ENCODE measurements at places on chromosomes 3 and 15.

DNA sequence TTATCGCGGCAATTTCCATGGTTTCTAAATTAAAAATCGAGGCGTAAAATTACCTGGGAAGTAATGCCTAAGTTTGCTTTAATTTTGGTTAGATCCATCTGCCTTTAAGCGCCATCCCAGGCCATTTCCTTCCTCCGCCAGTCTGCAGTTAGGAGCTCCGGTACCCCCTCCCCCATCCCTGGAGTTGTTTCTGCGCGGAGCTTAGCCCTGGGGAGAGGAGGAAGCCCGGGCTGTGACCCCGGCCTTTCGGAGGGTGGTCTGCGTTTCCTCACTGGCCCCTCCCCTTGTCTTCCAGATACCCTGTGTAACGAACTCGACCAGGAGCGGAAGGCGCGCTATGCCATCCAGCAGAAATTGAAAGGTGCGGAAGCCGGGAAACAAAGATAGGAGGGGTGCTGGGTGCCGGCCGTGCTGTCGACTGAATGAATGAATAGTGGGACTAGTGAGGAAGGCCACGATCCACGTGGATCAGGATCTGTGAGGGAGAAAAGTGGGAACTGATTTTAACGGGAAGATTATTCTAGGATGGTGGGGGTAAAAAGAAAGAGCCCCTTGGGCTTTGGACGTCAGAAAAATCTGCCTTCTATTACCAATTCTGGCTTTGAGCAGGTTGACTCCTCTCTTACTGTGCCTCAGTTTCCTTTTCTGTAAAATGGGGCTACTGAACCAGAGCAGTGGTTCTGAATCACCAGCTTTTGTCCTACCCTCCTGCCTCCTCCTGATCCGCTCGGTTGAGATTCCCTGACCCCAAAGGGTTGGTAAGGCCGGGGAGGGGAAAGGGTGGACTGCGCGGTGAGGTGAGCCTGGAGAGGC lies 6.7 kb downstream of the RNU6-1 start:
- DNase-seq: no peak

- no peak for DNase-seq
These were observed 20.4 kb downstream of the NUDT16 start for GRCh38 chr3:131401978-131402377.

GRCh38 chr3:30510596-30510995 lies 95.8 kb upstream of the TGFBR2 start:
- no peak for DNase-seq

DNA sequence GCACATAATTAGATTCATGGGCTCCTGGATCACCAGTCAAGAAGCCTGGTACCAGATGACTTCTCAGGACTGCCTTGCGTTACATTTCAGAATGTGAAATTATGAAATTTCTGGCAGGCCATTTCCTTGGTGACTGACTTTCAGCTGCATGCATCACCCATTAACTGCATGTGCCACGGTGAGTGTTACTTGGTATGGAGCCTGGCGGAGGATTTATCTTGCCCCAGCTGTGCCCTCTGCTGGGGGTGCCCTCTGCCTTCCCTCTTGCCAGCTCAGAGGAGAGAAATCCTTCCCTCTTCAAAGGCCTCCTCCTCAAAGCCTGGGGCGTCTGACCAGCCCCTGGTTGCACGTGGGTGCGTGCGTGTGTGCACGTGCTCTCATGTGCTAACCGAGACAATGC lies 57.7 kb upstream of the CTSH start:
- no peak for DNase-seq

DNA sequence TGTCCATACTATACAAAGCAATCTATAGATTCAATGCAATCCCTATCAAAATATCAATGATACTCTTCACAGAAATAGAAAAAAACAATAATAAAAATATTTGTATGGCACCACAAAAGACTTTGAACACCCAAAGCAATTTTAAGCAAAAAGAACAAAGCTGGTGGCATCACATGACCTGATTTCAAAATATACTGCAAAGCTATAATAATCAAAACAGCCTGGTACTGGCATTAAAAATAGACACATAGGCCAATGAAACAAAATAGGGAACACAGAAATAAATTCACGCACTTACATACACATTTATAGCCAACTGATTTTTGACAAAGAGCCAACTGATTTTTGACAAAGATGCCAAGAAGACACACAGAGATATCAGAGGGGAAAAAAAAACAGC lies 9.2 kb upstream of the ENTPD3 start:
- no peak for DNase-seq

DNA sequence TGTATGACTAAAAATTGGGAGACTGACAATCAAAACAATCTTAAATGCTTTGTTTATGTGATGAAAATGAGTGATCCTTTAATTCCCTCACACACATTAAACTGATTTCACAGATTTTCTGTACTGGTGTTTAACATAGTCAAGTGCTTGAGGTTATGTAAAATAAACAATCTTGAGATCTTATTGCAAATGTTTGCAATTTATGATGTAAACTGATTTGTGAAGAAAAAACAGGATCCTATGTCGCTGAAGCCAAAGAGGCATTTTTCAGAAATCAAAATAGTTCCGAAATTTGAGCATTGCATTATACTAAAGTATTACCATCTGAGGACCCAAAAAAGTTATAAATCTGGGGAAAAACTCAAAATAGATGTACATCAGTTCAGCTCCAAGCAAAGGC lies 12.7 kb downstream of the SHOX2 start:
- DNase-seq: no peak

DNA sequence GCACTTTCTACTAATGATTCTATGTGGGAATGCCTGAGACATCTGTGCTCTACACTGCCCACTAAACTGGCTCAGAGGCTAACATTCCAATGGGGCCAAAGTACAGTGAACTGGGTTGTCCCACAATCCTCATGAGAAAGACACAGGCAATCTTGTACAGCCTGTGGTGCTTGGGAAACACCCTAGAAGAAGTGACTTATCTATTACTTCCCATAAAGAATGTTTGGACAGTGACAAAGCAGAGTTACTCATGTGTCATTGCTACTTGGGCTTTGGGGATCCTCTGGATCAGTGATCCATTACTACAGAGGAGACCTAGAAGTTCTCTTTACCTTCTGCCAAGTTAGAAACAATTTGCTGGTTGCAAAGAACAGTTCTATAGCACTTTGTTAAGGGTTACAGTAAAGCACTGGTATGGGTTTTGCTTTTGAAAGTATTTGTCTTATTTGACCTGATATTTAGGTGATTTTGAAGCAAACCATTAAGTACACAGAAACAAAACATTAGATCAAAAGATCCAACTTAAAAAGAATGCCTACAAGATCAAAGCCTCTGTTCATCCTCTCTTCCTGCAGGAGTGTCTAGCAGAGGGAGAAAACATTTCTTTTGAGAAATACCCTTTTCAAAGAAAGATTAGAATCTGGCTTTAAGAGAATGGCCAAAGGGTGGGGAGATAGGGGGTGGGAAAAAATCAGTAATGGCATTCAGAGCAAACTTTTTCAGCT lies 75.8 kb downstream of the CTNNB1 start:
- DNase-seq: no peak

DNA sequence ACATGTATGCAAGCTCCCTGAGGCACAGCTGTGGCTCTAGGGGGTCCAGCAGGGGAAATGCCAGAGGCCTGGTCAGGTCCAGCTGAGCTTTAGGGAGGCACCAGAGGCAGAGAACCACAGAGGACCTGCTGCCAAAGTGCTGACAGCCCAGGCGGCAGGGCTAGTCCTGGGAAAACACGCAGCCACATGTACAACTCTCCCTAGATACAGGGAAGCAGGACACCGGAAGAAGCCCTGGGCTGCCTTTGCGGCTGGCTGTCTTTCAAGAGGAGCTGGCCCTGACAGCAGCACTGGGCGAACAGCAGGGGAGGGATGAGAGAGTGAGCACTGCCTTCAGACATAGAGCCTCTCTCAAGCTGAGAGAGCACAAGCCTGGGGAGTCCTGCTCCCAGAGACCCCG lies 40.7 kb downstream of the RFT1 start:
- no peak for DNase-seq

- no peak for DNase-seq
These were observed 14.7 kb upstream of the PLA2G4F start for GRCh38 chr15:42171122-42171521.

DNA sequence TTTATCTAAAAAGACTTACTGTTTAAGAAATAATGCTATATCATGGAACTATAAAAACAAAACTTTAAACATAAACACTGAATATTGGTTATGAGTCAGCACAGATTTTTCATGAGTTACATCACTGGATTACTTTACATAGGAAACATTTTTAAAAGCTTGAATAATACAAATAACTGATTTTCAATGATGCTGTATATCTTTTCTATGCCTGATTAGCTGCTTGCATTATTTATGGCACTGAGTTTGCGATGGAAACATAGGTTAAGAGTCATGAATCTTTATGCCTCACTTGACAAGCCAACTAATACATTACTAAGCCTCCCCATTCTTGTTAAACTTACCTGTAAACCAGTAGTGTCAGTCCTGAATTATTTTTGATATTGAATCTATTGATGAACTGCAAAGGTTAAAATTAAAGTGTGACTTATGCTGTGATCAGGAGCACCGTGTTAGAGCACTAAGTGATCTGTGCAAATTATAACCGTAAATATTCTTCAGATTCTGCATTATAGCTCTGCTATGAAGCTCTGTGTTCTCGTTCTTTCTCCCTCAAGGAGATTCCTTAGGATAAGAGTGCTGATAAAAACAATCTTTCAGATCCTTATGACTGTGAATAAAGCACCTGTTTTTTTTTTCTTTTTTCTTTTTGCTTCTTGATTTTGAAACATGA lies 437.3 kb upstream of the BCHE start:
- no peak for DNase-seq

- no peak for DNase-seq
These were observed 4.0 kb downstream of the FBXL22 start for GRCh38 chr15:63601026-63601703.

GRCh38 chr15:98650417-98651035 lies 2.2 kb downstream of the IGF1R start:
- peak; percentile 12 for DNase-seq

- no peak for DNase-seq
These were observed 38.8 kb downstream of the FAM240A start for GRCh38 chr3:46651084-46651483.

DNA sequence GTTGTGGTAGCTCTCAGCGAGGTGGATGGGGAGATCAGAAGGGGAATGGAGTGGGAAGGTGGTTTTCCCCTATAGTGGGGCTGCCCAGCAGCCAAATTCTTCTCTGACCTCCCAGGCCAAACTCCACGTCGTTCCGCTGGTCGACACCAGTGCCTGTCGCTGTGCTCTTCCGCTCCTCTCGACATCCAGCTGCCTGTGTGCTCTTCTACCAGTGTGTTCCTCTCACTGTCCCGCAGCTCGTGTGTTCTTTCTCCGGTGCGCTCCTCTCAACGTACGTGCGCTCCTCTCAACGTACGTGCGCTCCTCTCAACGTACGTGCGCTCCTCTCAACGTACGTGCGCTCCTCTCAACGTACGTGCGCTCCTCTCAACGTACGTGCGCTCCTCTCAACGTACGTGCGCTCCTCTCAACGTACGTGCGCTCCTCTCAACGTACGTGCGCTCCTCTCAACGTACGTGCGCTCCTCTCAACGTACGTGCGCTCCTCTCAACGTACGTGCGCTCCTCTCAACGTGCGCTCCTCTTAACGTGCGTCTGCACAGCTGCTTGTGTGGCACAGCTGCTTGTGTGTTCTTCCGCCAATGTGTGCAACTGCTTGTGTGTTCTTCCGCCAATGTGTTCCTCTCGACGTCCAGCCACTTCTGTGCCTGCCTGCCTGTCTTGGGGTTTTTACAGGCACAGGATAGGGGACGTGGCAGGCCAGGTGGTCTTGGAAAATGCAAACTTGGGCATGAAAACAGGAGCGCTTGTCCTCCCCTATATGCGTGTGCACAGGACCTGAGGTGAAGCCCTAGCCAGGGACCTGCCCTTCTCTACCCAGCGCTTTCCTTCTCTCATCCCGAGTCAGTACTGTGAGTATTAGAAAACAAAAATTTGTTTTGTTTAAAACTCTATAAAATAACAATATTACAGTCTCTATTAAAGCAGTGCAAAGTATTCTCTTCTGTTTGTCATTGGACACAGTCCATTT lies 991.1 kb downstream of the GBE1 start:
- DNase-seq: no peak

DNA sequence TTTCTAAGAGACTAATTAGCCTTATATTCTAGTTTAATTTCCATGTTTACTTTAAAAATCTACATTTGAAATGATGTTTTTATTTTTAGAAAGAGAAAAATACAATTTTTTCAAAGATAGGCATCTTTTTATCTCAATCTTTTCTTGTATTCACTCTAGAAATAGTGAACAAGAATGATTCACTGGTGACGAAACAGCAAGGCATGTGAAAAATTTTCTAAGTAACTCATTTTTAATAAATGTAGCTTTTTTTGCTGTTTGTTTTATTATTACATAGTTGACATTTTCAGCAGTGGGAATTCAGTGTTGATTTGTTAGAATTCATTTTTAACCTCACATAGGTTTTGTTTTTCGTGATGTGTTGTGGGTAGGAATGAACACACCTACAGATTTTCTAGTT lies 1226.4 kb downstream of the NSUN3 start:
- DNase-seq: no peak

- DNase-seq: no peak
These were observed 11.4 kb upstream of the CCDC174 start for GRCh38 chr3:14640157-14640562.

DNA sequence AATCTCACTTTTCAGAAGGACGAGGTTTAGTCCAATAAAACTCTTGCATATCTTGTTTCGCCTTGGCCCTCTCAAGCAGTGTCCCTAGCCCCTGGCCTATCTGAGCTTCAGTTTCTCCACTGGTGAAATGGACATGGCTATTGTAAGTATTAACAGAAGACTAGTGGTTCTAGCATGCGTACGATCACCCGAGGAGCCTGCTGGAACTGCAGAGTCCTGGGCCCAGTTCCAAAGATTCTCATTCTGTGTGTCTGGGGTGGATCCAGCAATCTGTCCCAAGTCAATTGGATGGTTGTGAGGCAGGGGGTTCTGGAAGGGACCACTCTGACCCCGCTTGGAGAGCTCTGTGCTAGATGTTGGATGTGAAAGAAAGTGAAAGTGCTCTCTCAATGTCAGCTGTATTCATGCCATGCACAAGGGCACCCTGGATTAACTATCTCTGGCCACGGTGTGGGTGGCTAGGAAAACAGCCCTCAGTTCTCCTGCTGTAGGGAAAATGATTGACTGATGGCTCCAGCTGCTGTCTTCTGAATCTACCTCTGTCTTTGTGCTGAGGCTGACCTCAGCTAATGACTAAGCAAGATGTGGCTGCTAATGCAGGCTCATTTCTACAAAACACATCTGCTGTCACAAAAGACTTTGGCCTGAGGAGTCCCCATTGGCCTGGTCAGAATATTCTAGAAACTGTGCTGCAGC lies 1.9 kb upstream of the PLA1A start:
- no peak for DNase-seq

DNA sequence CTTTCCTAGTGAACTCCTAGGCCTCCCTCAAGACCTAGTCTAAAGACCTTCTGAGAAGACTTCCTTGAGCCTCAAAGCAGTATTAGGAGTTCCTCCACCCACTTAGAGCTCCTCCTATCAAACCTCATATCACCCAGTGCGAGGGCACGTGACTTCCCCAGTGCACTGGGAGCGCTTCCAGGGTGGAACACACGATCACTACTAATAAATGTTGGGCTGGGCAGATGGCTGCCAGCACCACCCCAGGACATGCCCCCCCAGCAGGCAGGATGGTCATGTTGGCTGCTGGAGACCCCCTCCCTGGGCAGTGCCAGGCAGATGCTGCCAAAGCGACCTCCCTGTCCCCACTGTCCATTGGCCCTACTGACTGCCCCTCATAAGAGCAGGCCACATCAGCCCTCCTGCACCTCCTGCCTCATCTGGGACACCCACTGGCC lies 8.5 kb upstream of the PLXND1 start:
- no peak for DNase-seq
